Stimulated activated CD8-positive, alpha-beta memory T cell treated with anti-CD3 and anti-CD28 coated beads, Interleukin-7, amount 100 ng/mL, for 1 hour (primary cell): ENCODE measurements at places on chromosomes 1 and 21.

DNA sequence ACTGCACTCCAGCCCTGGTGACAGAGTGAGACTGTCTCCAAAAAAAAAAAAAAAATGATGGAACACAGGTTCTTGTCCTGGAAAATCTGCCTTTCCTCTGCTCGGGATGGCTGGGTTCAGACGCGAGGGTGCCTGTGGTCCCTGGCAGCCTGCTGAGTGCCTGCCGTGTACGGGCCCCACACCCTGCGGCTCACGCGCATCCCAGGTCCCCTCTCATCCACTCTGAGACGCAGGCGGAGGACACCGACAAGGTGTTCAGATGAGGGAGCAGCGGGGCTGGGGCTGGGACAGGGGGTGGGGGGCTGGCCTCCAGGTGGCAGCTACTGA, 4.3 kb upstream of the ANKRD65 start:
- DNase-seq: no peak

GRCh38 chr1:86466109-86466844, 2.5 kb upstream of the CLCA1 start:
- no peak for DNase-seq

DNA sequence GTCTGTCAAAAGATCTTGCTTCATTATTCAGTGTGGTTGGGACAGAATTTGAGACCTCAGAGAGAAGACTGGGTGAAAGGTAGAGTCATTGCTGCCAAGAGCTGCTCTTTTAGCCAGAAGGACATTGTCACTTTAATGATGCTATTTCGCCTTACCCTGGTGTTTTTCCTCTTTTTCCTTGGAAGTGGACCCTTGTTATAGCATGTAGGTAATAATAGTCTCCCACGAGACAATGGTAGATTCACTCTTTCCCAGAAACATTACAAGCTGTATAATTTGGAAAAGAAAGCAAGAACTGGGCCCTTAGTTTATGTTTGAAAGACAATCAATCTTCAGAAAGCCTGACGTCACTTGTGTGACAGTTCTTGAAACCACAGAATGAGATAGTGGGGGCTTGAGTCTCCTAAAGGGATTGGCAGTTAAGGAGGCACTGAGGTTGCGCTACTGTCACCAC, 3.8 kb downstream of the SERTAD4 start:
- no peak for DNase-seq

- no peak for DNase-seq
These were observed 64.5 kb downstream of the COL18A1 start for GRCh38 chr21:45469273-45470086.

DNA sequence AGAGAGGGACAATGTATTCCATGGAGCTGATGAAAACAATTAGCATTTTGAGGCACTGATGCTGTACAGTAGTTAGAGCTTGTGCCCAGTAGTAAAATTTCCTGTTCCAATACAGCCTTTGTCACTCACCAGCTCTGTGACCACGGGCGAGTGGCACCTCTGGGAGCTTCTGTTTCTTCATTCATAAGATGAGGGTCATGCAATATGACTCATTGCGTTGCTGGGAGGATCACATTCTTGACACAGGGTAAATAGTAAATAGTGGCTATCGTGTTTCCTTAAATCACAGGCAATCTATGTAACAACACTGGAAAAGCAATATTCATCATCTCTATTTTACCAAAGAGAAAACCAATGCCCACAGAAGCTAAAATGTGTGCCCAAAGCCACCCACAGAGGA, 4.5 kb upstream of the LRRC52 start:
- no peak for DNase-seq

- DNase-seq: no peak
These were observed 6.5 kb upstream of the OLIG1 start for GRCh38 chr21:33063375-33063883.

DNA sequence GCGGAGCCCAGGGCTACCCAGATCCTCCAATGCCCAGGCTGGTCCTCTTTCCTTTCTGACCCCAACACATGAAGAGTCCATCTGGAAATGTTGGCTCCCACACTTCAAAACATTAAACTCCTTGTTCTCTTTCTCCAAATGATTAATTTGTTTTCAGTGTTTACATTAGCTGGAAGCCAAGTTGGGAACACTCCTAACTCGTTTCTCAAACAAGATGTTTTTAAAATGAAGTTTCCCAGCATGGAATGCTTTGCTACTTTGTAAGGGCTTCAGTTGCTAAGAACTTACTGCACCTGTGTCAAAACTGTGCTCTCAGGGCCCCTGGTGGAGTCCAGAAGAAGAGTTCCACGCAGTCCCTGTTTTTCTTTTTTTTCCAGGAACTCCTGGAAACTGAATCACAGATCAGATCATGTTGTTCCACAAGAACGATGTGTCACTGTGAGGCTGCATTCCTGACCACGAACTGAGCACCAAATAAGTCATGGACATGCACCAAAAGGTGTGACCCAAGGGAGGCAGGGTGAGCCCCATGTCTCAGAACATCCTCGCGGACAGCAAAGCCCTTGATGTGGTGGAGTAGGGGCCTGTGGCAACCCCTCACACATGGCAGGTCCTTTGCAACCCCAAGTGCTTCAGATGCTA, 257.3 kb downstream of the KCNJ6 start:
- no peak for DNase-seq

- DNase-seq: no peak
These were observed 155.1 kb upstream of the IGSF21 start for GRCh38 chr1:17952506-17952905.

GRCh38 chr1:109312246-109312645, 5.4 kb upstream of the MYBPHL start:
- DNase-seq: no peak

GRCh38 chr1:7247791-7248548, 462.7 kb downstream of the CAMTA1 start:
- DNase-seq: no peak

- no peak for DNase-seq
These were observed 9.9 kb downstream of the TOR3A start for GRCh38 chr1:179091691-179092165.

DNA sequence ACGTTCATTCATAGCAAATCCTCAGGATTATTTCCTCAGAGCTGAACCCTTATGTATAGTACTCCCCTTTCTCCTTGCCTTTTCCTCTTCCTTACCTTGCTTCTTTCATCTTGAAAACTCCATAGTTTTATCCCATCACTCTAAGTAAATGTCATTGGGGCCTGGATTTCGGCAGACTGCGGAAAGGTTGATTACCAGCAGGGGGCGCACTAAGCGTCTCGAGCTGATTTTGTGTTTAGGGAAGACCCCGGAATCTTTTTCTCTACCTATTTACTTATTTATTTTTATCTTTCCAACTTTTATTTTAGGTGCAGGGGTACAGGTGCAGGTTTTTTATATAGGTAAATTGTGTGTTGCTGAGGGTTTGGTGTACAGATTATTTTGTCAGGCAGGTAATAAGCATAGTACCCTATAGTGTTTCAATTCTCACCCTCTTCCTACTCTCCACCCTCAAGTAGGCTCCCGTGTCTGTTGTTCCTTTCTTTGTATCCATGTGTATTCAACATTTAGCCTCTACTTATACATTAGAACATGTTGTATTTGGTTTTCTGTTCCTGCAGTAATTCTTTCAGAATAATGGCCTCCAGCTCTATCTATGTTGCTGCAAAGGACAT, 11.4 kb upstream of the MTARC1 start:
- DNase-seq: peak; percentile 19

DNA sequence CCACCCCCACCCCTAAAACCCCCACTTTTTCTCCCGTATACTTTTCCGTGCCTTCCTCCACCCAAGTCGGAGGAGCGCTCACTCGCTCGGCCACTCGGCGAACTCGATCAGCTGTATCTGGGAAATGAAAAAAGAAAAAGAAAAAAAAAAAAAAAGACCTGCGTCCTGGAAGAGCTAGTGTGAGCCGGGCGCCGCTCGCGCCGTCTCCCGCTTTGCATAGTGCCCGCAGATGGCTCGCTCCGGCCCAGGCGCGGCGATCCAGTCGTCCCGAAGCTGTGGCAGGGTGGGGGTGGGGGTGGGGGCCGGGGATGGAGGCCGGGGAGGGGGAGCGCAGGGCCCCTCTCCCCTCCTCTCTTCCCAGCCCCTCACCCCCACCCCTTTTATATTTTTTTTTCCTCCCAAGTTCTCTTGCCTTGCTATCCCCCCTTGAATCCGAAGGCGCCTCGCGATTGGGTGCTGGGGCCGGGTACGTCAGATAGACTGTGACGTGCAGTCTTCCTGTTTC, 299 bp upstream of the PROX1 start:
- no peak for DNase-seq

DNA sequence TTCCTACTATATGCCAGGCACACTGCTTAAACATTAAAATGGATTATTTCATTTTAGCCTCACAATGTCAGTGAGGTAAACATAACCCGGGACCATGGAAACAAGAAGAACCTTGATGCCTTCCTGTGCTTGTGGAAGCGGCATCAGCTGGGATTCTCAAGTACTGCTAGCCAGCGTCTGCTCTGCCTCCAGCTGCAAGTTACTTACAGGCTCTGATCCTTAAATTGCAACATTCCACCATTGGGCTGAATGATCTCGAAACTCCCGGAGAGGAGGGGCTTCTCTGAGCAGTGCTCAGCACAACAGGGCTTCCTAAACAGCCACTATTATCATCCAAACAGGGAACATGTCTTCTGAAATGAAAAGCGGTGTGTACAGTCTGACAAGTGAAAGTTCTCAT, 6.7 kb upstream of the MAN1C1 start:
- DNase-seq: no peak

GRCh38 chr1:25046194-25046532, 116.1 kb upstream of the RUNX3 start:
- DNase-seq: no peak

- DNase-seq: no peak
These were observed 85.6 kb downstream of the FAM78B start for GRCh38 chr1:166080967-166081870.

- DNase-seq: no peak
These were observed 670 bp downstream of the COX20 start for GRCh38 chr1:244836135-244836521.

DNA sequence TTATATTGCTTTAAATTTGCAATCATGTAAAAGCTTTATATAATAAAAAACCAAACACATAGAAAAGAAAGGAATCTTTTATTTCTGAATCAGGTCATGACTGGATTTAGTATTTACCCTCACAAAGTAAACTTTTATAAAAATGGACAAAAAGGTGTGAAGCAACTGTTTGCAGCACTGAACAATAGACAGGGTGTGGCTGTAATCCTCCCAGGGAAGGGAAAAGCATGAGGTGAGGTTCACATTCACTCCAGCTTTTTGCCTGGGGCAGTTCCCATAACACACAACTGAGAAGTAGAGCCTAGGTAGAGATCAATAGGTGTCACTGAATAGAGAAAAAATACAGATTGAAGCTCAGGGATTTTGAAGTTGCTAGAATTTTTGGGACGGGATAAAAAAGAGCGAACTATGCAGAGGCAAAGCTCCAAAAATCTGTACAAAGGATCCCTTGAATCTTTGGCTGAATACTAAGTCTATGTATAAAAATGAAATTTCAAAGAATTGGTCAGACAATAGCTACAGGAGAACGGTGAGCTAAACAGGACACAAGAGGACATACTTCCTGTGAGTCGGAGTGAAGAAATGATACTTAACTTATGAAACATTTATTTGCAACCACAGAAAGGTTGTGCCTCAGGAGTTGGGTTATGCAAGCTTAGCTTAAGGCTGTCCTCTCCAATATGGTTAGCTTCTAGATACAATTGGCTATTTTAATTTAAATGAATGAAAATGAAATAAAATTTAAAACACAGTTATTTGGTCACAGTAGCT, 162.0 kb upstream of the ZP4 start:
- no peak for DNase-seq

- DNase-seq: peak; percentile 41
These were observed 38.5 kb upstream of the EGLN1 start for GRCh38 chr1:231460614-231461013.

DNA sequence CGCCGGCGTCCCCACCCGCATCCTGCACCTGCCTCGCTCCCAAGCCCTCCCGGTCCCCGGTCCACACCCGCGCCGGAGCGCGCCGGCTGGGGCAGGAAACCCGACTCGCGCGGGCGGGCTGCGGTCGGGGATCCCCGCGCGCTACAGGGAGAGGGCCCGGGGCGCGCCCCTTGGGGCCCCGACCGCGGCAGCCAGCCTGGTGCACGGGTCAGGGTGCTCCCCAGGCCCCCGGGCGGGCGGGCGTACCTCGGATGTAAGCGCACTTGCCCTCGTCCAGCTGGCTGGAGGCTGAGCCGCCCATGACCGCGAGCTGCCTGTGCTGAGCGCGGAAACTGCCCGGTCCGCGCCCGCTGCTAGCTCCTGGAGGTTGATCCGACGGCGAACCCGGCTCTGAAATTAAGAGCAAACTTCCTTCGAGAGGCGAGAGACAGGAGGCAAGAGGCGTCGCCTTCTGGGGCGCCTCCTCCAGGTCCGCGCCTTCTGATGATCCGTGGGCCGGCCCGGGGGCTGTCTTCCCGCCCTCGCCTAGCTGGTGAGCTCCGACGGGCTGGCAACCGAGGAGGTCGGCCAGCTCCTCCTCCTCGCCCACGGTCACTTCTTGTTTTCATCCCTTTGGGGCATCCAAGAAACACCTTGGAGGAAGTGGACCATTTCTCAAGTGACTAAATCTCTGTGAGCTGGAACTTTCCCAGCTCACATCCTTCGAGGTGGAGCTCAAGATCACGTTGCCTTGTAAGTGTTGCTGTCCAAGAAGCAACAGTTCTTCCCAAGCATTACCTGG, at the start of gene NIBAN1:
NIBAN1 (minus strand) TSS at position 453 of the 781 bp plus-strand sequence; CDS start at position 301, 152 bp downstream.
- peak; percentile 36 for DNase-seq

GRCh38 chr1:26110731-26111529, 694 bp upstream of the PDIK1L start:
- DNase-seq: peak; percentile 35

DNA sequence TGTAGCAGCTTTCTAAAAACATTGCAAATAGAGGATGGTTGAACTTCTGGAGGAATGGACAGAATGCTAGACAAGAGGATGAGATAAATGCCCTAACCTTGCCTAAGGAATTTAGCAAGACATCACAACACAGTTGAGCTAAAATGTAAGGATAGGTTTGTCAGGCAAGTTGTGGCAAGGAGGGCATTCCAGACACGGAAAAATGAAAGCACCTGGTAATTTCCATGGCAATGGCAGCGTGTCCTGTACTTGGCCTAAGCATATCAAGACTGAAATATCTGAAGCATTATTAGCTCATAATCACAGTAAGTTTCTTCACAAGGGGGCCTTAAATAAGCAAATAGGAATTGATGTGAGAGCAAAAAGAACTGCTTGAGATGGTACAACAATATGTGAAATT, 105.1 kb upstream of the USP25 start:
- no peak for DNase-seq

GRCh38 chr1:226686440-226687425, 52.3 kb downstream of the ITPKB start:
- DNase-seq: no peak

DNA sequence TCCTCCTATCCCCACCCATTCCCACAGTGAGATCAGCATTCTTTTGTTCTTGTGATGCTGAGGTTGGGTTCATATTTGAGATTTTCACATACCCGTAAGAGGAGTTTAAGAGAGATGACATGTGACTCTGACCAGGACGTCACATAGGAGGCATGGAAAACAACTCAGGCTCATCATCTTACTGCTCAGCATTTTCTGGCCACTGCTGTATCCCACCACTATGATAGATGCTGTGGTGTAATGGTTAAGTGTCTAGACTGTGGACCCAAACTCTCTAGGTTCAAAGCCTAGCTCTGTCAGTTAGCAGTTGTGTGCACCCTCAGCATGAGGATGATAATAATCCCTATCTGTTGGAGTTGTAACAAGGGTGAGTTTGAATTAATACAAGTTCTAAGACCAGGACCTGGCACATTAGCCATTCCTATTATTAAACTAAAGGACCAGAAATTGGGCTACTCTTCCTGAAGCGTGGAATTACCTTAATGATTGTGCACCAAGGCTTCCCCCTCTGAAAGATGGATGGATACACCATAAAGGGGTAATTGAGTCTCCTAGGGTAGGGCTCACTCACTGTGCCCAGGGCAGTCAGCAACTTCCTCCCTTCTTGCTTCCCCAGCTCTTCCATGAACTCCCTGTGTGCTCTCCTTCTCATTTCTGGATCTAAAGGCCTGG, 40.9 kb downstream of the LGR6 start:
- DNase-seq: no peak
